GM13976 (cell line): ENCODE measurements at places on chromosomes 13 and 19.

GRCh38 chr19:43658001-43658400 is 12.0 kb downstream of the PLAUR start:
- no peak for DNase-seq

DNA sequence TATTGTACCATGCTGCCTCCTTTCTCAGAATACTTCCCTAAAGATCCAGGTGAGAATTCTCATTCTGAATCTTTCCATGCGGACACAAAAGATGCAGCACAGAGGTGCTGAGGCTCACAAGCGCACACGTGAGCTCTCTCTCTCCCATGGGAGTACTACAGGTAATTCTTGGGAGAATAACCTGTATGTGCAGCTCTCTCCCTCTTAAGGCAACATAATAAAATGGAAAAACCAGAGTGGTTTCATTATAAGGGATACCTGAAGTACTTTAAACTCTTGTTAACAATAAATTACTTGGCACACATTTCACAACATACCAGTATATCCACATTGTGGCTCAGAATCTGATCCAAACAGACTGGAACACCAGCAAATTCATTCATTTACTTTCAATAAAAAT is 40.4 kb downstream of the INTS6 start:
- no peak for DNase-seq

DNA sequence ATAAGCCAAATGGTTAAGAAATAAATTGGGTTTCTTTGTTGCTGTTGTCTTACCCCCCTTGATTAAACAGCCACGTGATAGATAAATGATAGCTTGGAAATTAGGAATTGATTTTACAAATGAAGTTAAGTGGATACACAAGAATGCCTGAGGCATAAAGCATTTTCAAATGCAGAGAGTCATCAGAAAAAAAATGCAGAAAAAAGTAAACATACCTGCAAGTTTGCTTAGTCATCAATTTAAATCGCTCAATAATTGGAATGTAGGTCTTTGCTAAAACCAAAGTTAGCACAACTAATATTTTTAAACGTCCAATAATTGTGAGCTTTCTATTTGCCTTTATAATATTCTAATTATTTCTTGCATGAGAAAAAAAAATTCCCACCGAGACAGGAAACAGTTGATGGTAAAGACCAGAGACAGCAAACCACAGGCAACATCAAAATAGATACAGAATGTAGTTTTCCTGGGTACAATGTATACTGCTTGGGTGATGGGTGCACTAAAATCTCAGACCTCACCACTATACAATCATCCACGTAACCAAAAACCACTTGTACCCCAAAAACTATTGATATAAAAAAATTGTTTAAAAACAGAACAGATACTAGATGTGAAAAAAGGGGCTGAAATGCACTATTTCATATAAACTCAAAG is 924.0 kb downstream of the PCDH9 start:
- DNase-seq, result no peak

DNA sequence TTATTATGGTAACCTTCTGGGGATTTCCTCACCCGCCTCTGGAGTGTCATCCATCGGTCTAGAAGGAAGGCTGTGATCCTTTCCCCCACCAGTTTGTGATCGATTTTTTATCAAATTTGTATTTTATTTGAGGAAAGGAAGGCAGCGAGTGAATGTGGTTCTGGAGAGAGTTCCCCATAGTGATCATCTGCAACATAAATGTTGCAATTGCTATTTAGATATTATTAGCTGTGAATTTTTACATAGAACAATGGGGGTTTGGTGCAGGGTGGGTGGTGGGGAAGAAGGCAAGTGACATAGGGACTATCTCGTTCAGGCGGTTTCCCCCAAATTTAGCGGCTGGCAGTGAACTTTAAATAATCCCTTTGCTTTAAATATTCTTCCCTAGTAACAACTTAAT is 1.2 kb downstream of the CDK8 start:
- no peak for DNase-seq

GRCh38 chr19:39865953-39866352 is 19.8 kb upstream of the FBL start:
- DNase-seq, result no peak

DNA sequence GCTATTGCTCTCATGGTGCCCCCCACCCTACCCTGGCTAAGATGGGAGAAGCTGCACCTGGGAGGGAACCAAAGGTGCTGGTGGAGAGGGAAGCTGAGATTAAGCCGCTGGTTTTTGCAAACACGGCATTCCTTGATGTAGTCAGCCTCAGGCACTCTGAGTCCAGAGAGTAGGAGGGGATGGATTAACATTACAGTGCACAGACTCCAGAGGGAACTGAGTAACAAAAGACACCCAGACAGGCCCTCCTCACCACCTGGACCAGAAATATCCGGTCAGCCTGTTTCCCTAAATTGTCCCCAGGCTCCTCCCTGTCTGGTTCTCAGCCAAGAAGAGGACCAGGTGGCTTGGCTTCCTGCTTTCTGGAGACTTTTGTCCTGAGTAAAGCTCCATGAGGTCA is 28.9 kb upstream of the PABPC3 start:
- DNase-seq, result no peak

DNA sequence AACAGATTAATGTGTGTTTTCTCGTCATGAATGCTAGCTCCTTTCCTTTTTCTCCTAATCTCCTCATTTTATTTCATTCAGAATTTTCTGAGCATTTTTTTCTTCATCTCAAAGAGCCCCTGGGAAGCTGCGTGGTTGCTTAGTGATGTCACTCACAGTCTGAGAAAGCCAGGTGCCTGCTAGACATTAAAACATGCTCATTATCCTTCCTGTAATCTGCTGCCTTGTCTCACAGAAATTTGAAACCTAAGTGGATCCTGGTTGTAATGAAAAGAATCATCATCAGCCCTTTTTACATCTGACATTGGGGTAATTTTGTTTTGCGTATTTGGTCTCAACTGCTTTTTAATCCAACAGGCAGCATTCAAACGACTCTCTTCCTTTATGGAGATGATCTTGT is 108.2 kb upstream of the RNF113B start:
- no peak for DNase-seq

DNA sequence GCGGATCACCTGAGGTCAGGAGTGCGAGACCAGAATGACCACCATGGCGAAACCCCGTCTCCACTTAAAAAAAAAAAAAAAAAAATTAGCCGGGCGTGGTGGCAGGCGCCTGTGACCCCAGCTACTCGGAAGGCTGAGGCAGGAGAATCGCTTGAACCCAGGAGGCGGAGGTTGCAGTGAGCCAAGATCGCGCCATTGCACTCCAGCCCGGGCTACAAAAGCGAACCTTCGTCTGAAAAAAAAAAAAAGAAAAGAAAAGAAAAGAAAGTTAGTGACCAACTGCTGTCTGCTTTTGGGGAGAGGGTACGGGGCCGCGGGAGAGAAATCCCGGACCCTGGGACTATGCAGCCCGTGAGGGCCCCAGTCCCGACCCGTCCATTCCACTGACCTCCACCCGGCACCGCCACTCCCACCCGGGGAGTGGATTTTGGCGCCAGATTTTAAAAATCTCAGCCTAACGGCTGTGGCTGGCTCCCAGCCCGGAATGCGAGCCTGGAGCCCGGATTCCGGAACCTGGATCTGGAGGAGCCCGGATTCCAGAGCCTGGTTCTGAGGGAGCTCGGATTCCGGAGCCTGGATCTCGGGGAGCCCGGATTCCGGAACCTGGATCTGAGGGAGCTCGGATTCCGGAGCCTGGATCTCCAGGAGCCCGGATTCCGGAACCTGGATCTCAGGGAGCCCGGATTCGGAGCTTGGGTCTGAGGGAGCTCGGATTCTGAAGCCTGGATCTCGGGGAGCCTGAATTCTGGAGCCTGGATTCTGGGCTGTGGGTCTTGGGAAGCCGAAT is 6.1 kb upstream of the LMNB2 start:
- DNase-seq, result no peak

GRCh38 chr19:45103508-45104319 is 10.7 kb downstream of the PPP1R37 start:
- DNase-seq, result no peak

- no peak for DNase-seq
These were observed 528 bp upstream of the CHST8 start for GRCh38 chr19:33621065-33621785.

- no peak for DNase-seq
These were observed 24.1 kb downstream of the BLOC1S3 start for GRCh38 chr19:45202637-45203036.

- no peak for DNase-seq
These were observed 49.3 kb downstream of the IFT88 start for GRCh38 chr13:20616059-20616797.

DNA sequence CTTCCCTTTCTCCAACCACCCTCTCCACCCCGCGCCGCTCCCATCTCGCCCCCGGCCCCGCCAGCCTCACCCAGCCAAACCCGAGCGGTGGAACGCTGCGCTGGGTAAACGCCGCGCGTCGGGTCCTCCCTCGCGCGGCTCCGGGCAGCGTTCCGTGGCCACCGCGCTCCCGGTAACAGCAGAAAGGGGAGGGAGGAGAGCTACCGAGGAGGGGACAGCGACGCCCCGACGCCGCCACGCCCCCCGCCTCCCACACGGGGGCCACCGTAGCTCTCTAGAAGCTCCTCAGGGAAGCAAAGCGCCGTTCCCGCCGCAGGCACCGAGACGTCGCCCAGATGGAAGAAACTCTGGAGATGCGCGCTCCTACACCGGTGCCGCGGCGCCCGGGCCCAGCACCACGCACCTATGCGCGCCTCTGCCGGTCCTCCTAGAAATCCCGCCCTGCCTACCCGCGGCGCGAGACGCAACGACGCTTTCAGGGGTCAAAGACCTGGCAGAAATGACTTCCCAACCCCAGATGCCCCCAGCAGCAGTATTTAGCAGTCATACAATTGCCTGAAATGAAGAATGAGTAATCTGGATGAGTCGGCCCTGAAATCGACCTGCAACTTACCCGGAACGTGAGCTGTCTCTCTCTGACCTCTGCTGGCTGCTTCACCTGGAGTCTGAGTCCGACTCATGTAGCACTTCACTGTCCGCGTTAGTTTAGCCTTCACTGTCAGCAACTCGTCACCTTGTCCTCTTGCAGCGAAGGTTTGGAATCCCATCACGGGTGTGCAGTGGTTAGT is at the start of gene RUBCNL:
TSS of gene RUBCNL (minus strand) at position 189 of the 788 bp plus-strand sequence. CDS start 14,777 bp downstream, outside the sequence.
- peak; percentile 87 for DNase-seq

- DNase-seq, result no peak
These were observed 72.1 kb downstream of the SLITRK1 start for GRCh38 chr13:83810136-83810535.

DNA sequence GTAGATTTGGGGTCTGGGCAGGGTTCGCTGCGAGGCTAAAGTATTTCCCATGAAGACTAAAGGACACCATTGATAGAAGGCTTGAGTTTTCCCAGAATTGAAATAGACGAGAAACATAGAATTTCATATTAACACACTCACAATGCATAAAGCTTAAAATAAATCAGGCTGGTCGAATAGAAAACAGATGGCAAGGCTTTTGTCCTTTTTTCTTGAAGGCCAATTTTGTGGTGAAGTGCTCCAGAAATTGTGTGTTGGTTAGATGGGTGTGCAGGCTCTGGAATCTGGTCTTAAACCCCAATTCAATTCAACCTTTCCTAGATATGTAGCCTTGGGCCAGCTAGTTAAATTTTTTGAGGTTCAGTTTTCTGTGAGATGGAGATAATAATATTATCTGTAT is 56.9 kb upstream of the LRCH1 start:
- DNase-seq, result no peak

GRCh38 chr13:67232384-67232783 is 2.2 kb upstream of the PCDH9 start:
- DNase-seq, result no peak

DNA sequence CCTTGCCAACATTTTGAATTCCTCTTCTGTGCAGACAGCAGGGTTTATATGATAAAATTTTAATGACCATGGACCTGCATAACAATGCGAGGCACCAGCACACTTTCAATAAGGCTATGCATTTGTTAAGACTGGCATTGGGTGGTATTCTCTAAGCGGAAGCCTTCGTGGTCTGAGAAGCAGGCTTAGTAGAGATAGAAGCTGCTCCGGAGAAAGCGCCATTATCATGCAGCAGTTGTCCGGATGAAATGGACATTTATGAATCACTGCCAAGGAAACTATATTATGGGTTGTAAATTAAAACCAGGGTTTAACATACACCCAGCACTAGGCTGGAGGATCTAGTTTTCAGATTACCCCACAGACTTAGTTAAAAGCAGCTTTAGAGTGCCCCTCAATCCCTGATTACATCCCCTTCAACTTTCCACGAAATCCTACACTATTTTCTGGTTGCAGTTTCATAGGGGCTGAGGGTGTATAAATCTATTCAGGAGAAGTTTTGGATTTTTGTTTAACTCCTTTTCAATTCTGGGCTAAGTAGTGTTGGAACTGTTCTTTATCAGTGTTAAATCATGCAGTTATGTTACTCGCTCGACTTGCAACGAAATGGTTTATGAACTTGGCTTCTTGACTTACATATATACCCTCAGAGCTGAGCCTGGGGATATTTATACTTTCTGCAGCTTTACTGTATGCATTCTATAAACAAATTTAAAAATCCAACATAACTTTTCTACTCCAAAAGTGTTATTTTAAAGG is 193.3 kb downstream of the PCDH9 start:
- no peak for DNase-seq

GRCh38 chr13:50711131-50711815 is 132.2 kb downstream of the DLEU7 start:
- DNase-seq, result no peak

DNA sequence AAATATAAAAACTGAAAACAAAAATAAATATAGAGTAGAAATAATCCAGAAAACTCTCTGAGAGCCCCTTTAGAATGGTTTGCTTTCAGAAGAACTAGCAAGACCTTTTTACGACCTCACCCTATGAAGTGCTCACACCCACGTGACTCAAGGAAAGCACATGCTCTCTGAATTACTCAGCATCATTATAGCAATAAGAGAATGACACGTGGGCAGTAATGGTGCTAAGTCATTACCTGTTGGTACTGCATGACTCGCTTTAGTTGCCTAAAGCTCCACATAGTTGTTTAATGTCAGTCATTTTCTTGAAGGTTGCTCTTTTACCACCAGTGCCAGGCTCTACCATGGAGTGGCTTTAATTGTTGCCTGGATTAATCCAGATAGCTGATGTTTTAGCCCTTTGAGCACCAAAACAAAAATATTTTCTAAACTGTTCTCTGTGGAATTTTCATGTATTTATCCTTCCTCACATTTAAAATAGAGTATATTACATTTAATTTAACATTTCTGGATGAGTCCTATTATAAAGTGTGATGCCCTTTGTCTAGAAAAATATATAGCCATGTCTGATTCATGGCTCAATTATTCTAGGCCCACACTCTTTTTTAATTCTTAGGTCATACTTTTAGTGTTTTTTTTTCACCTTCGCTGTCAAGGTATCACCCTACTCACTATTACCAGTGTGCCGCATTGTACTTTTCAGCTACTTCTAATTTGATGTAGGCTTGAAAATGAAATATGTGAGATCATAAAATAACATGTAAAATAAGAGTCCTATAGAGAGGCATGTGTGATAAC is 56.8 kb downstream of the THSD1 start:
- DNase-seq, result no peak

GRCh38 chr13:94419304-94419924 is 60.1 kb downstream of the DCT start:
- DNase-seq, result no peak
